Esophagus muscularis mucosa (tissue), 4 donors: ENCODE measurements at places on chromosomes 12 and 14.
A peak's percentile ranks its signal among the peaks of the same experiment; 100 is the strongest.

- no peak overlapping the region for H3K4me3 ChIP-seq
- H3K27me3 ChIP-seq = no peaks in the 10 kb centered on the region
- DNase-seq = no peak
These were observed 31.0 kb downstream of the PLCZ1 start for GRCh38 chr12:18706798-18707197.

DNA sequence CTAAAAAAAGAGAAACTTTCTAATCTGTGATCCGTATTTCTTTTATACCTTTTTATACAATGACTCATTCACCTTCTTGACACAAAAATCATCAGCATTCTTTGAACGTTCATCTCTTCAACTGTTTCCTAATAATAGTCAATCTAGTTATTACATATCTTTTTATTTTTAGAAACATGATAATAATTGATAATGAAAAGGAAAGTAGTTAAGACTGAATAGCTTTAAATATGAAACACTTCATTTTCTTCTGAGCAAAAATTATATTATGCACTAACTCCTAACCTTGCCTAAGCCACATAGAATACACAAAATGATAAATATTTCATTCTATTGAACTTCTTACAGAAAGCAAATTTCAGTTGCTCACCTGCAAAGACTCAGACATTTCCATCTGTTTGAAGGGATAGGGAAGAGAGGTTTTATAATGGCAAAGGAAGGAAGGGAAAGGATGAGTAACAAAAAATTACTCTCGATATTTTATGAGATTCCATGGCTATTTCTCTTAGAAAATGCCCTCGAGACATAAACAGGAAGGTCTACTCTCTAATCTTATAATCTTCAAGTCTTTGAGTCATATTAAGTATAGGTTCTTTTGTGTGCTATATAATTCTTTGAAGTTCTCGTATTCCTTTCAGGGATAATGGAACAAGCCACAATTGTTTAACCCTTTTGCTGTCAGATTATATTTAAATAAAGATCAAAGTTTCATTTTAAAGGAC is 7.5 kb upstream of the KLHL42 start:
- H3K4me1 ChIP-seq = no peaks in the 10 kb centered on the region
- H3K36me3 ChIP-seq = no peaks in the 10 kb centered on the region
- no peak overlapping the region for H3K27ac ChIP-seq
- no peaks in the 10 kb centered on the region for H3K27me3 ChIP-seq
- no peak overlapping the region for H3K4me3 ChIP-seq

- no peak for DNase-seq
- no peaks in the 10 kb centered on the region for H3K36me3 ChIP-seq
- H3K4me3 ChIP-seq = no peak overlapping the region
- no peaks in the 10 kb centered on the region for H3K4me1 ChIP-seq
- no peak overlapping the region for H3K27ac ChIP-seq
- H3K27me3 ChIP-seq = no peaks in the 10 kb centered on the region
These were observed 411.6 kb downstream of the CCER1 start for GRCh38 chr12:90543374-90543773.

DNA sequence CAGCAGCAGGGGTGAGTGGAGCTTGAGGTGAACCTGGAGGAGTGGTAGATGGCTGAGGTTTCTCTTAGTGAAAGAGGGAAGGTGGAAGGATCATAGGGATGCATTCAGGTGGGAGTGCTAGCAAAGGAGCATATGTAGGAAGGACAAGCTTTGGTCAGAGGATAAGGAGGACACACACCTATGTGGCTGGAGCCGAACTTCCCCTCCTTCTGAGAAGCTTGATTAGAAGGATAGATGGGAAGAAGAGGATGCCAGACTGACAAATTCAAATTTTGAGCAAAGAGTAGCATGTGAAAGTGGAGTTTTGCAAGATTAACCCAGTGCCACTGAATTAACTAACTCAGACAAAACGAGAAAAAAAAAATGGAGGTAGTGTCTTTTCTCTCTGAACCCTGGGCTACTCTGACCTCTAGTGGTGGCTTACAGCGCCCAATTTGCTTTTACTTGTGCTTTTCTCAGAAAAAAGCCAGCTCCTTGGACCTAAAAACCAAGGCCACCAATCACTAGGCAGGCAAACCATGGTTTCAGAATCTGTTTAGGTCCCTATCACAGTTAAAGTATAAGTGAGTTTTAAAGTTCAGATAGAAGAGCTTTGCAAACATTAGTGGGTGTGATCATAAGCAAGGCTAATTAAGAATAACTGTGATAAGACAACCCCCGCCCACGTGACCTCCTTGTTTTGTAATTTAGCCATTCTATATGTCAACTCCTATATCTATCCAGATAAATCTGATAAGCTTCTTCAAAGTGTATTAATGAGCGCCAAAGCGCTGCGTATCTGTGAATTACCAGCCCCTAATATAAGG is 15.5 kb downstream of the EMP1 start:
- no peaks in the 10 kb centered on the region for H3K27me3 ChIP-seq
- H3K36me3 ChIP-seq = peaks cover 51% of the 10 kb centered on the region
- DNase-seq = no peak

GRCh38 chr14:65241125-65241752 is 138.9 kb upstream of the MAX start:
- H3K27ac ChIP-seq = no peak overlapping the region
- no peaks in the 10 kb centered on the region for H3K27me3 ChIP-seq
- H3K4me3 ChIP-seq = no peak overlapping the region
- H3K4me1 ChIP-seq = no peaks in the 10 kb centered on the region
- no peak for DNase-seq
- no peaks in the 10 kb centered on the region for H3K36me3 ChIP-seq

- peak overlapping the region; percentile 99 for H3K27ac ChIP-seq
- peaks cover 7% of the 10 kb centered on the region for H3K36me3 ChIP-seq
- peaks cover 27% of the 10 kb centered on the region for H3K4me1 ChIP-seq
These were observed 890 bp downstream of the TEP1 start for GRCh38 chr14:20412411-20412810.

- H3K4me3 ChIP-seq = no peak overlapping the region
- no peaks in the 10 kb centered on the region for H3K27me3 ChIP-seq
- DNase-seq = peak; percentile 86
- no peaks in the 10 kb centered on the region for H3K4me1 ChIP-seq
- H3K27ac ChIP-seq = no peak overlapping the region
- no peaks in the 10 kb centered on the region for H3K36me3 ChIP-seq
These were observed 13.2 kb downstream of the TCL1B start for GRCh38 chr14:95699412-95699811.

DNA sequence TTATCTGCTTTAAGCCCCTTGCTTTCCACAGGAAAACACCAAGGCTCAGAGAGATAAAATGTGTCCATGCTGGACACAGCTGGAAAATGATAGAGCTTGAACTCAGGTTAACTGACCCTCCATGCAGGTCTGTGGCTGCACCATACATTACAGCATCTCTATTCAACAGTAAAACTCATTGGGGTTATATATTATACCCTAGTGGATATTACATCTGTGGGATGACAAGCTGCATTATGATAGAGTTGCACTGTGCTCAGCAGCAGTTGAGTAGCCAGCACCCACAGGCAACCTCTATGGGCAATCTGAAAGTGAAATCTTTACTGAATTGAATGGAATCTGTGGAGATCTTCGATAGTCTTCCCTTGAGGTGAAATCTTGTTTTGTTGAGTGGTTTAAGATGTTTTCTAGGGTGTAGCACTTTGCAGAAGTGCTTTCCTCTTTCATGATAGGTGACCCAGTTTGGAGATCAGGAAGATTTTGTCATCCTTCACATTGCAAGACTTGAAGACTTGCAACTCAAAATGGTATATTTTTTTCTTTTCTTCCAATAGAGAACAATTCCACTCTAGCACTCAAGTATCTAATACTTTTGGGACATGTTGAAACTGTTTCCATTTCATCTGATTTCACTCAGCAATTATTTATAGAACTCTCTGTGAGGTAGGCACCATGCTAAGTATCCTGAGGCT is 389.2 kb downstream of the RAD51B start:
- H3K4me1 ChIP-seq = peaks cover 32% of the 10 kb centered on the region
- H3K36me3 ChIP-seq = no peaks in the 10 kb centered on the region

DNA sequence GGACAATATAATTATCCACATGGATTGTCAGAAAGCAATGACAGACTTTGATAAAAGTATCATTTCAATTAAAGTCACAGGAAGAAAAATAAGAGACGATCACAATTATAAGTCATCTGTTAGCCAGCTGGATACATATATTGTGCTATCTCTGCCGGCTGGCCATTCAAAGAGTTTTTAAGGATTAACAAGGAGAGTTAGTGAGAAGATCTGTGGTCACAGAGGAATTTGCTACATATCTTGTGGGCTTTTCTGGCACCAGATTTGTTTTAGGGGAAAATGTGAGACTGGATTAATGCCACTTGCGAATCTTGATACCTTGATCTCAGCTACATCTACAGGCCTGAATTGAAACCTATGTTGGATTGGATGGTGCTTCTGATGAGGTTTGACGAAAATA is 90.9 kb upstream of the MANSC4 start:
- H3K4me1 ChIP-seq = no peaks in the 10 kb centered on the region
- H3K36me3 ChIP-seq = no peaks in the 10 kb centered on the region
- H3K4me3 ChIP-seq = no peak overlapping the region
- DNase-seq = no peak
- no peaks in the 10 kb centered on the region for H3K27me3 ChIP-seq

GRCh38 chr12:41983394-41983793 is 161.3 kb downstream of the GXYLT1 start:
- DNase-seq = no peak
- H3K27me3 ChIP-seq = no peaks in the 10 kb centered on the region
- H3K36me3 ChIP-seq = no peaks in the 10 kb centered on the region
- H3K4me3 ChIP-seq = no peak overlapping the region
- H3K4me1 ChIP-seq = no peaks in the 10 kb centered on the region

GRCh38 chr12:108637222-108637971 is 3.7 kb upstream of the SELPLG start:
- no peak overlapping the region for H3K4me3 ChIP-seq
- peaks cover 21% of the 10 kb centered on the region for H3K27me3 ChIP-seq
- H3K4me1 ChIP-seq = peaks cover 52% of the 10 kb centered on the region

DNA sequence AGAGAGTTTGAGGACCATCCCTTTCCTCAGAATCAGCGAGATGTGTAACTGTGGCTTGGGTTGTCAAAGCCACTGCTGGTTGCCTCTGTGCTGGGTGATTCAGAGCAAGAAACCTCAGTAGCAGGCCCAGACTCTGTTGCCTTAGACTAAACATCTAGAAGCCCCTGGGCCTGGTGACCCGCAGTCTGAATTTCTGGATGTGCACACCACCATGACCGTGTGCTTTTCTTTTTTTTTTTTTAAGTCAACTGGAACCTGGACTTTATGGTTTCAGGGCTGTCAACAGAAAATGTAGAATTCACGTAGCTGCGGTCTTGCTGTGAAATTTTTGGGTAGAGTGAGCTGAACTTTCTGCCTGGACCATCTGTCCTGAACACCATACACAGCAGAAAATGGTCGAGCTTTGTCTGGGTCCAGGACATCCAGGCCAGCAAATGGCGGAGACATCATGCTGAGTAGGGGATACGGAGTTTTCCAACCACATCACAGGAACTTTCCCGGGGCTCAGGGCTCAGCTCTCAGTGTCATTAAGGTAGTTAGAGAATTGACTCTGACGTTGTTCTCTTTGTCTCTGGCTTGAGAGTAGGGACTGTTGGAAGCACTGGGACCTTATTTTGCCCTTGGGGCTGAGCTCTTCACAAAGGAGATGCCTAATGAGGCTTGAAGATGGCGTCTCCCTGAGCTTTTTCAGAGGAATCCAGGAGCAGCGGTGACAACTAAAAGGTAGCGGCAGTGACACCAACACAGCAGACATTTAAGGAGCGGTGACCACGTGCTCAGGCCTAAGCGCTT is 23.0 kb upstream of the BATF start:
- H3K27me3 ChIP-seq = no peaks in the 10 kb centered on the region
- DNase-seq = peak; percentile 45
- no peak overlapping the region for H3K4me3 ChIP-seq

GRCh38 chr14:55373784-55374705 is 37.6 kb downstream of the ATG14 start:
- no peak overlapping the region for H3K4me3 ChIP-seq
- no peaks in the 10 kb centered on the region for H3K4me1 ChIP-seq

DNA sequence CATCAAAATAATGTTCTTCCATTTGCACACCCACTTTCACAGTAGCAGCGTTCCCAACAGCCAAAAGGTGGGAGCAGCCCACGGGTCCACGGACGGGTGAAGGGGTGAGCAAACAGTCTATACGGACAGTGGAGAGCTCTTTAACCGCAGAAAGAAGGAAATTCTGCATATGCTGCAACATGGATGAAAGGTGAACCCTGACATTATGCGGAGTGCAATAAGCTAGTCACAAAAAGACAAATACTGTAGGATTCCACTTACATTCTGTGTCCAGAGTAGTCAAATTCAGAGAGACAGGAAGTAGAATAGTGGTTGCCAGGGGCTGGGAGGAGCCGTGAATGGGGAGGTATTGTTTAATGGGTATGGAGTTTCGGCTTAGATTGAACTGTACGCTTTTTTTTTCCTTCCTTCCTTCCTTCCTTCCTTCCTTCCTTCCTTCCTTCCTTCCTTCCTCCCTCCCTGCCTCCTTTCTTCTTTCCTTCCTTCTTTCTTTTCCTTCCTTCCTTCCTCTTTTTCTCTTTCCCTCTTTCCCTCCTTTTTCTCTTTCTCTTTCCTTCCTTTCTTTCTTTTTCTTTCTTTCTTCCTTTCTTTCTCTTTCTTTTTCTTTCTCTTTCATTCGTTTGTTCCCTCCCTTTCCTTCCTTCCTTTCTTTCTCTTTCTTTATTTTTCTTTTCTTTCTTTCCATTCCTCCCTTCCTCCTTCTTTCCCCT is 15.8 kb upstream of the ANKRD9 start:
- no peaks in the 10 kb centered on the region for H3K27me3 ChIP-seq
- H3K4me3 ChIP-seq = peak overlapping the region; percentile 69
- DNase-seq = no peak
- no peaks in the 10 kb centered on the region for H3K36me3 ChIP-seq
- H3K27ac ChIP-seq = peak overlapping the region; percentile 76
